ENCODE measurements at places on chromosomes 3 and 15. TPM values are rescaled to one million over a fixed set of nuclear protein-coding genes. Genes with fewer than 3 reads are reported as not detected.

The SAMMSON gene
- polyA plus RNA-seq, result not detected

The MORF4L1 gene
- 206 TPM for polyA plus RNA-seq

The HESX1 gene
- 0.17 TPM for polyA plus RNA-seq

The ITGA11 gene
- polyA plus RNA-seq, result not detected

The SLC28A1 gene
- polyA plus RNA-seq, result not detected

The OR5K2 gene
- polyA plus RNA-seq, result not detected

The RTP1 gene
- not detected for polyA plus RNA-seq

The CHP1 gene
- polyA plus RNA-seq, result 45.8 TPM

The MYZAP gene
- polyA plus RNA-seq, result 2.0 TPM

The IMPG2 gene
- polyA plus RNA-seq, result 0.01 TPM

The AQR gene
- 29.1 TPM for polyA plus RNA-seq

The BNC1 gene
- 45.4 TPM for polyA plus RNA-seq

The ARHGEF26 gene
- 1.4 TPM for polyA plus RNA-seq

The PLSCR2 gene
- polyA plus RNA-seq, result not detected

The STRA6 gene
- polyA plus RNA-seq, result not detected

The LRRC34 gene
- 1.7 TPM for polyA plus RNA-seq

The FBXW12 gene
- not detected for polyA plus RNA-seq

The LRRIQ4 gene
- not detected for polyA plus RNA-seq

The PLIN1 gene
- polyA plus RNA-seq, result 0.12 TPM

The CLDN18 gene
- not detected for polyA plus RNA-seq

The MKRN3 gene
- 0.17 TPM for polyA plus RNA-seq

All from foreskin keratinocyte (primary cell).